Fibroblast of mammary gland (primary cell): ENCODE measurements at places on chromosomes 2 and 18.

GRCh38 chr2:16014041-16014787, 73.9 kb downstream of the MYCN start:
- no peak for DNase-seq

GRCh38 chr2:58680755-58681310, 439.7 kb upstream of the FANCL start:
- peak; percentile 15 for DNase-seq

GRCh38 chr2:235616885-235617284, 123.0 kb downstream of the AGAP1 start:
- DNase-seq: peak; percentile 70

GRCh38 chr2:104857262-104858005, 3.5 kb downstream of the POU3F3 start:
- DNase-seq: no peak

DNA sequence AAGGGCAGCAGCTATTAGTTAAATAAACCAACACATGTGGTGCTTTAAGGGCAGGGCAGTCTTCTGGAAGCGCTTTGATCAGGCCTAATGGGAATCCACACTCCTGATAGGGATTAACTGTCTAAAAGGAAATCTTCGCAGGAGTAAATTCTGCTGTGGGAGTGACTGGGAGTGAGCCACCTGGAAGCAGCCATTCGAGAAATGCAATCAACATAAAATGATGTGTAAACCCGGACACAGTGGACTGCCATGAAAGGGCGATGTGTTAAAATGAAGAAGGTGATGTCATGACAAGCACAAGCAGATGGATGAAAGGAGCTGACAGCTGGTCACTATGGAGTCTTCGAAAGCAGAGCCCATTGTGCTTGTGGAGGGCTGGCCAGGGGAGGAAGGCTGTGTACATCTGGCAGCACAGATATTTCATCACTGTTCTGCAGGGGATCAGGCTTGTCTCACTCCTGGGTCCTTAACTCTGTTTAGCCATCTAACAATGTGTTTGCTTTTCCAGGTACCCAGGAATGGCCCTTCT, 24.8 kb upstream of the GALNT14 start:
- DNase-seq: no peak

GRCh38 chr2:216508229-216508628, 9.6 kb downstream of the RPL37A start:
- DNase-seq: no peak

DNA sequence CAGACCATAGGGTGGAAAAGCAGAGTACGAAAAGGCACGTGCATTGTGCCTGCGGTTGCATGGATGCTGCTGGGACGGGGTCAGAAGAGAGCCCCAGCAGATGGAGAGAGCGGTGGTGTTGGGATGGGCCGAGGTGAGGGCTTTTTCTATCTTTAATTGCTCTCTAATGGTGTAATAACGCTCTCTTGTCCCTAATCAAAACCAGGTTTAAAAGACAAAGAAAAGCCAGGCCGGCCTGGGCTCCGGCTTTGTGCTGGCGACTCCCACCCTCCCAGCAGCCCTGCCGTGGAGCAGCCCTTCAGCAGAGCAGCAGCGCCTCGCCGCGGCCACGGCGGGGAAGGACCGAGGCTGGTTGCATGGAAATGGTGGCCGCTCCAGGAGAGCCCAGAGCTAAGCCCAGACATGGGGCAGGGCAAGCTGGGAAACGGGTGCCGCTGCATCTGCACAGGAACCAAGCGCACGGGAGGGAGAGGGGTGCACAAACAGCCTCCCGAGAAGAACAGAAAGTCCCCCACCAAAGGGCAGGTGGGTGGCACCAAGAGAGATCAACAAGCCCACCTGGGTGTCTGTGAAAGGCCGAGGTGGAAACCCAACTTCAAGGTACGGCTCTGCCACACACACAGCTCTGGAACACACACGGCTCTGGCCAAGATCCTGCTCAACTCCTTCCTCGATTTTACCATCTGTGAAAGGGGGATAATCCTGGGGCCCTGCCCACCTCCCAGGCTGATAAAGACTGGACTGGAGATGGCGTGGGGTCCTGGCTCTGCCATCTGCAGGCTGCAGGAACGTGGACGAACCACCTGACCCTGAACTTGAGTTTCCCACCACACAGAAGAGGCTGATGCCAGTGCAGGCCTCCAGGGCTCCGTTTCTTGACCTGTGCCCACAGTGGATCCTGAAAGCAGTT, 15.0 kb downstream of the HS1BP3 start:
- peak; percentile 82 for DNase-seq

DNA sequence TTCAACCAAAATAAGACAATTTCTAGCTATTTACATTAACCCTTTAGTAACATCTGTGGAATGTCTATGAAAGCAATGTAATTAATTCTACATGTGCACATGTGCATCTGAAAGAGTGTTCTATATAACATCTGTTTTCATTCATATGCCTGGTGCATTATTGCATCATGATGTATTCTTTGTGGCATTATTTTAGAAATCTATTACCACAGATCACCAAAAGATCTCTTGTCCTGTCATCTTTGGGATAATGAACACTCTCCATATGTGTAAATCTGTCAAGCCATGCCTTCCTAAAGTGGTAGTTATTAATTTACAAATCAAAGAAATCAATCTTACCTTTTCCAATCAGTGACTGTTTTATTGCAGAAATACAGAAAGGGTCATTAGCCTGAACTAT, 86.9 kb downstream of the TRIB2 start:
- DNase-seq: peak; percentile 69

GRCh38 chr18:8717011-8717770, 11.8 kb downstream of the MTCL1 start:
- DNase-seq: no peak

GRCh38 chr2:67792681-67793091, 270.1 kb downstream of the C1D start:
- DNase-seq: no peak
